ENCODE measurements at places on chromosomes 4 and X.

- DNase-seq = no peak
Observed at GRCh38 chrX:29941287-29941686, 274.1 kb upstream of the MAGEB2 start.

DNA sequence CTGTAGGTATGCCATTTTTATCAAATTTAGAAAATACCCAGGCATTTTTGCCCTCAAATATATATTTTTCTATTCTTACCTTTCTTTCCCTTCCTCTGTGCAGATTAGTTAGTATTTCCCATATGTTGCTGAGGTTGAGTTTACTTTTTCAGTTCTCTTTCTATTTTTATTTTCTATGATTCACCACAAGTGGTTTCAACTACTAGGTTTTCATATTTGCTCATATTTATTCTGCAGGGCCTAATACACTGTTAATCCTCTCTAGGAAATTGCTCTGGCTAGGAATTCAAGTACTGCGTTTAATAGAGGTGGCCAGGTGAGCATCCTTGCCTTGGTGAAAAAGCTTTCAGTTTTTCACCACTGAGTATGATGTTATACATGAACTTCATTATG, 1535.3 kb upstream of the PCDH10 start:
- DNase-seq = no peak

GRCh38 chr4:76341063-76341462, 34.5 kb downstream of the STBD1 start:
- no peak for DNase-seq

DNA sequence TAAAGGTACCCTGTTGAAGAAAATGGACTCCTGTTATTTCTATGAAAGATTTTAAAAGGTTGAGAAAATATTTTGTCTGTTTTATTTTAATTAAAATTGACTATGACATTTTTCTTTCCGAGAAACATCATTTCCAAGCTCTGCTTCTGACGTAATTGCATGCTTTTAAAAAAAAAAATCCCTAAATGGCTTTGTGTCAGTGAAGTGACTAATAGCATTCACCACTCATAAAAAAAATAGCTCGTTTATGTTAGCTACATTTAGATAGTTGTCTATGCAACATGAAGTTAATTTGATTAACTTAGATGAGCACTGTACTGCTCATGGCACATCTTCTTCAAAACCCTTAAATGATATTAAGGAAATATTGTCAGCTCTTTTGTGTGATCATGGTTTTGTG, 105.1 kb upstream of the KLHL13 start:
- no peak for DNase-seq

GRCh38 chr4:79609817-79610216, 201.8 kb upstream of the GK2 start:
- no peak for DNase-seq

GRCh38 chr4:88526221-88526815, 2.7 kb upstream of the PYURF start:
- no peak for DNase-seq

- no peak for DNase-seq
Observed at GRCh38 chr4:70315928-70316327, 18.9 kb upstream of the CABS1 start.

- no peak for DNase-seq
Observed at GRCh38 chr4:113827285-113827684, 65.7 kb upstream of the CAMK2D start.

GRCh38 chr4:25563071-25563564, 92.5 kb upstream of the SLC34A2 start:
- DNase-seq = no peak

- no peak for DNase-seq
Observed at GRCh38 chr4:142475663-142476062, 370.4 kb downstream of the INPP4B start.

- DNase-seq = no peak
Observed at GRCh38 chrX:136030303-136031191, 45.3 kb downstream of the SLC9A6 start.

- DNase-seq = no peak
Observed at GRCh38 chr4:54574500-54574899, 83.3 kb upstream of the KIT start.

DNA sequence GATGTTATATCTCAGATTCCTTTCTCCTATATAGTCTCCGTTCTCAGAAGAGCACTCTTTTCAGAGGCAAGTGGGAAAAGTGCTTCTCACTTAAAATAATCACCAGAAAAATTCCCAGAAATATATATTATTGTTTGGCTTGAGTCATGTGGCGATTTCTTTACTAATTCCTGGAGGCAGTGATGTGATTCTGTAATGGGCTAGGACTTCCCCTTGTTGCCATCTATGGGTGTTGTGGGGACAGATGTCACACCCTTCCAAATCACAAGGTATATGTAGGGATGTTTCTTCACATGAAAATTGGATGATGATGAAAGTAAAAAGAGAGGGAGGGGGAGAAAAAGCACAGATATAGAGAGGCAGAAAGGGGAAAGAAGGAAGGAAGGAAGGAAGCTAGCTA, 553.4 kb downstream of the PPP4R3C start:
- DNase-seq = no peak

DNA sequence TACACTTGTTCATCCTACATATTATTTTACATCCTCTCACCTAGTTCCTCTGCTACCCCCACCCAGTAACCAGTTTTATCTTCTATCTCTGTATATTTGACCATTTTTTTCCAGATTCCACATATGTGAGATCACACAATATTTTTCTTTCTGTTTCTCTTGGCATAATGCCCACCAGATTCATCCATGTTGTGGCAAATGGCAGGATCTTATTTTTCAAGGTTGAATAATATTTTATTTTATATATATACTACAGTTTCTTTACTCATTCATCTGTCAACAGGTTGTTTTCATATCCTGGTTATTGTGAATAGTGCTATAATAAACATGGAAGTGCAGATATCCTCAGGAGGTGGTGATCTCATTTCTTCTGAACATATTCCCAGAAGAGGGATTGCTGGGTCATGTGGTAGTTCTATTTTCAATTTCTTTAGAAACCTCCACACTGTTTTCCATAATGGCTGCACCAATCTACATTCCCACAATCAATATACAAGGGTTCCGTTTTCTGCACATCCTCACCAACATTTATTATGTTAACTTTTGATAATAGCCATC, 48.2 kb downstream of the THAP9 start:
- no peak for DNase-seq

GRCh38 chr4:79651456-79651855, 243.4 kb upstream of the GK2 start:
- DNase-seq = no peak

- DNase-seq = no peak
Observed at GRCh38 chr4:25446611-25447010, 69.5 kb downstream of the ANAPC4 start.

DNA sequence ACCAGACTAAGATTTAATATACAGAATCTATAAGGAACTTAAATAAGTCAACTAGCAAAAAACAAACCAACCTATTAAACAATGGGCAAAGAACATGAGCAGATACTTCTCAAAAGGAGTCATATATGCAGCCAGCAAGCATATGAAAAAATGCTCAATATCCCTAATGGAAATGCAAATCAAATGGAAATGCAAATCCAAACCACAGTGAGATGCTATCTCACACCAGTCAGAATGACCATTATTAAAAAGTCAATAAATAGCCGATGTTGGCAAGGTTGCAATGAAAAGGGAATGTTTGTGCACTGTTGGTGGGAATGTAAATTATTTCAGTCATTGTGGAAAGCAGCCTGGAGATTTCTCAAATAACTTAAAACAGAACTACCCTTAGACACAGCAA, 97.0 kb upstream of the SLC6A14 start:
- DNase-seq = no peak

DNA sequence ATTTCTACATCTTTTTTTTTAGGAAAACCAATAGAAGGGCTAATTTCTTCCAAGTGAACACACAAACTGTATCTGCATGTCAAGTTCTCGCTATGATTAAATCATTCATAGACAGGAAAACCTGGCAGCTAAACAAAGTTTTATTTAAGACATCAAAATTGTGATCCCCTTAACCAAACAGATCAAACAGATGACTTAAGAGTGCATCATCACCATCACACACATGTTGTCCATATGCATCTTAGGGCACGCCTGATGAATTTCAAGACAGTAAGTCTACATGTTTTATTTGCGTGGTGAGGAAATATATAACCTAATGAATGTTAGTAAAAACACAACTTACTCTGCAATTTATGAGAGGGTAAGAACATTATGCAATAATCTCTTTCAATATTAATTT, 317.0 kb upstream of the ANXA10 start:
- no peak for DNase-seq

DNA sequence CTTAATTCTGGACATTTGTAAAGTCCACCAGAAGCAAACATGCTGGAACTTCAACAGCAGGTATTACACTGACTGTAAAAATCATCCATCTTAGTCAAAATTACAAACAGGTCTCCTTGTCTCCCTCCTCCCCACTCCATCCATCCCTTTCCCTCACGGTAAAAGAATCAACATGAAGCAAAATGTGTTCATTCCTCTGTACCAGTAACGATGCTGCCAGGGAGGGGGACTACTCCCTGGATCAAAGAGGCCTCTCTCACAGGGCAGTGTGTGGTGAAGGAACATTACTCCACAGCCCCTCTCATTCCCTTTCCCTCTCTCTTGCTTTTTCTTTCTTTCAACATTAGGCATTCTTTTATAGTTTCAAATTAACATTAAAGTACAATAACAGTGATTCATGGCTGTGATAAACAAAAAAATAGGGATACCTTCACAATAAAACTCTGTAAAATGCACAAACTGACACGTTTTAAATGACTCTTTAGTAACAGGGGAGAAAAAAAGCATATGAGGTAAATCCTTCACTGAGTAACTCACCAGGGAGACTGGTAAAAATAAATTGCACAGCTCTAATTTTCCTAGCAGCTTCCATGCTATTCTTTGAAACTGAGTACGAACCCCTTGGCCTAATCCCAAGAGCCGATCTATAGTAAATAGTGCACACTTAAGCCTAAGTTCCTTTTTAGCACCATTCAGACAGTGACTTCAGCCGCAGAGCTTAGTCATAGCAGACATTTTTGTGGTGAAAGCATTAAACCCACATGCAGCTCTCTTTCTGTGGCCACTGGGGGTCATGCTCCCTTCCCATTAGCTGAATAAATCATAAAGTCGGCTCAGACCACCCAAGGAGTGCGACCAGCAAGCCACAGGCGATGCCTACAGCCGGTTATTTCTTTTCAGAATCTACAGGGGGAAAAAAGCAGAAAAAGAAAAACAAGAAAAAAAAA, 215.6 kb upstream of the GYPA start:
- DNase-seq = peak; percentile 18

DNA sequence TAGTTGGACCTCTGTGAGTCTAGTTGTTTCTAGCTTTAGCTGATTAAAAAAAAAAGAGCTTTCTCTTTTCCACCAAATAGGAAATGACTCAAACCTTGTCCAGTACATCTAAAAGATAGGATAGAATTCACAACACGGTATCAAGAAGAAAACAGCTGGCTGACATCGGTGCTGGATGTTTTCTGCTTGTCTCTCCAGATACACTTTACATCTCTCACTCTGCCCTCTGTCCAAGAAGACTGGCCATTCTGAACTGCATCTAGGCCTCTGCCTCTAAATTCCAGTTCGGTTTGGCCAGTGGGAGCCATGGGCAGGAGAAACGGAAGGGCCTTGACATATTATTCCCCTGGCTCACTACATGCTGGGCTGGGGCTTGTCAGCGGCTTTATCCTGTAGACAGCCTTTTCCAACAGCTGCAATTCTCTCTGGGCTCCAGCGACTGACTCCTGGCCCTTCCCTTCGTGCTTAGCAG, 57.3 kb upstream of the SHISA3 start:
- DNase-seq = no peak

- no peak for DNase-seq
Observed at GRCh38 chrX:105829011-105829410, 6.7 kb downstream of the NRK start.

GRCh38 chr4:95102162-95102790, 344.5 kb downstream of the BMPR1B start:
- no peak for DNase-seq

- no peak for DNase-seq
Observed at GRCh38 chrX:152307936-152308335, 143.2 kb downstream of the GABRA3 start.

GRCh38 chrX:27953171-27953570, 28.1 kb downstream of the DCAF8L1 start:
- DNase-seq = peak; percentile 15

- peak; percentile 39 for DNase-seq
Observed at GRCh38 chr4:145609481-145610427, 9.4 kb upstream of the MMAA start.

DNA sequence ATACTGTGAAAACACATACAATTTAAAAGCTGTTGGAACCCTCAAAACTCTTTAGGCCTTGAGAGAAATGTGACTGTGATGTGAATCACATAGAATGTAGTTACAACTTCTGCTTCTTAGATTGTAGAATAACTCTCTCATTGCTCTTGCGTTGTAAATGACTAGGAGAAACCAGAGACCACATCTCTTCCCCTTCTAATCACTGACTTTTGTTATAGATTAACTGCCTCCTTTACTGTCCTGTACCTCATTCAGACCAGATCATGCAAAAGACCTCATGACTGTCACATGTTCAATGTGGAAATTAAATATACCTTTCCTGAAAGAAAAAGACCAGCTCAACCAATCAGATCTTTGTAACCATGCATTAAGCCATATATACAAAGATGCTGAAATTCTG, 43.2 kb upstream of the NEIL3 start:
- no peak for DNase-seq

- no peak for DNase-seq
Observed at GRCh38 chrX:108494406-108495090, 54.9 kb downstream of the COL4A5 start.

GRCh38 chrX:129606918-129607317, 47.8 kb downstream of the APLN start:
- DNase-seq = peak; percentile 21

All from GDM1 (cell line).